Caco-2 (cell line): ENCODE measurements at places on chromosomes 1 and 21.
A peak's percentile ranks its signal among the peaks of the same experiment; 100 is the strongest.

DNA sequence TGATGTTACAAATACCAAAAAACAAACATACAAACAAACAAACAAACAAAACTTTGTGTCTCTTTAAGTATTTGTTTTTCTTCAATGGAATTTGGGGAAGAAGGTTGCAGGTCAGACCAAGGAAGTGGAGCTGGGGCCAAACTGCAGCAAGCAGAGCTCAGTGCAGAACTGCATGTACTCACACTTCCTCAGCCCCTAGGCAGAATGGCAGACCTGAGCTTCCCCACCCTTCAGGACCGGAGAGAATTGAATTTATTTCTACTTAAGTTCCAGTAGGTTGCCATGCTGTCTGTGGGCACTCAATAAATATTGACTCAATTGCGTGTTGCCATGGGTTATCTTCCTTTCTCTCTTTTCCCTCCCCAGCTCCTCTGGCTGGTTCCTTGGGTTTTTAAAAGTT, 173.6 kb downstream of the PTGER3 start:
- DNase-seq, result no peak

DNA sequence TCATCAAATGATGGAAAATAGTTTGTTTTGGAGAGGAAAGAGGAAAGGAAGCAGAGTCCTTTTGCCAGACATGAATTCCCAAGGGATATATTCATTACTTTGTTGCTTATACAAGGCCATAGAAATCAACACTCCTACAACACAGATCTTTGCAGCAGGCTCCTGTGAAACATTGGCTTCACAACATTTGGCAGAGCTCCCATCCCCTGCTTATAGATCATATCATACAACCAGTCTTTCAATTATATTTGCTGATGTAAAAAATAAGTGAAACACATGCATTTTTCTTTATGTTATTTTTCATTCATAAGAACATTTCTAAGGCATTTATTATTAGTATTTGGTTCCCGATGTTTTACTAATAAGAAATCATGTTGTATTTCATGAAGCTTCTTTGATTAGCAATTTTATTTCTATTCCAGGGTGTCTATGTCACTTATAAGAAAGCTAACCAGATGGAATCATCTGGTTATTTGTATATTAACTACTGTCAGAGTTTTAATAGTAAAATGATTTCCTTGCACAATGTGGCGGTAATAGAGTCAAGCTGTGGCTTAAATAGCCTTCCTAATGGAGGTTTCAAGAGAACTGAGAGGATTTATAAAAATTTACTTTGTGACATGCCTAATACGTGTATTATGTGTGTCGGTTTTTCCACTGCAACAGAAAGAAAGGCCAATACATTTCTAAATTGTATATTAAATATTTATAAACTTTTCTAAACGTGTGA, 470.3 kb upstream of the NCAM2 start:
- DNase-seq, result no peak

GRCh38 chr1:93668121-93668520, 13.5 kb downstream of the BCAR3 start:
- DNase-seq, result no peak

DNA sequence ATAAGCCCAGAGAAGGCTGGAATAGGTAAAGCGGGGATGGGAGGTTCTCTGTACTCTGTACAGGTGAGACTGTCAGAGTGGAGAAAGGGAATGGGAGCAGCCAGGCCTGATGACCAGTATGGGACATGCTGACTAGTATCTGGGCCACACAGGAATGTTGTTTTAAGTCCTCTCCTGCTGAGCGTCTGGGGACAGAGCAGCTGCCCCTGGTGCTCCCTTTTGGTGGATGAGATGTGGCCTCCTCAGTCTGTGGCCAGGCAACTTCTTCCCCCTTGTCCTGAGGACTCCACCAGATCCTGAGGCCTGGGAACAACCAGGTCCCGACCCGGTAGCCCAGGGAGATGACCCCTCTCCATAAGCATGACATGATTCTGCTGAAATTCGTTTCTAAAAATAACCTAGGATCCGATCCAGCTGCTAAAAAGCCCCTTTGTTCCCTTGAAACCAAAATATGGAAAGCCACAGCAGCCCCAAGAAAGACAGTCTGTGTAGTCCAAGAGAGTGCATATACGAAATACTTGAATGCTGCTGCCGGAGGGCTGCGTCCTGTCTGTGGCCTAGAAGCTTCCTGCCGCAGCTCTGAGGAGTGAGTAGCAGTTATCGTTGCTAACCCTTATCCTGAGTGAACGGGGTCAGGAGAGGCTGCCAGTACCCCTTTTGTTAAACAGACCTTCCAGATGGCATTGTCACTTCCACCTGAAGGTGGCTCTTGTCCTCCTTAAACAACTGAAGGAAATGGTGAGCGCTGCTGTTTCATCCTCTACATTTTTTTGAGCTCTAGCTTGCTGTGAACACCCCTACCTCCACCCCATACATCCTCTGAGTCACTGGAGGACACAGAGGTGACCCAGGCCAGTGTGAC, 47.1 kb downstream of the ATP2B4 start:
- peak; percentile 47 for DNase-seq

DNA sequence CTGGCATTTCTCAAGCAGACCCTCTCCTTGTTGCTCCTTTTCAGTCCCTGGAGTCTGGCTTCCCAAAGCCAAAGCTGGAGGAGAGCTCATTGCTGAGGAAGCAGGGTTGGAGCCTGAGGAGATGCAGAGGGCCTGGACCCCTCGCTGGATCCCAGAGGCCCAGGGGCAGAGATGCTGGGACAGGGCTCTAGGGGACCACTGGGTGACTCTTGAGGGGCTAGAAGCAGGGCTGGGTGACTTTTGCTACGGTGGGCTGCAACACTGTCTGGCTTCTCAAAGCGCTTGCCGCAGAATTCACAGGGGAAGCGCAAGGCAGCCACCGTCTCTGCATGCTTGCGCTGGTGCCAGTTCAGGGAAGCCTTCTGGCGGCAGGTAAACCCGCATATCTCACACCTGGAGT, 8.8 kb downstream of the ZNF692 start:
- DNase-seq, result no peak

DNA sequence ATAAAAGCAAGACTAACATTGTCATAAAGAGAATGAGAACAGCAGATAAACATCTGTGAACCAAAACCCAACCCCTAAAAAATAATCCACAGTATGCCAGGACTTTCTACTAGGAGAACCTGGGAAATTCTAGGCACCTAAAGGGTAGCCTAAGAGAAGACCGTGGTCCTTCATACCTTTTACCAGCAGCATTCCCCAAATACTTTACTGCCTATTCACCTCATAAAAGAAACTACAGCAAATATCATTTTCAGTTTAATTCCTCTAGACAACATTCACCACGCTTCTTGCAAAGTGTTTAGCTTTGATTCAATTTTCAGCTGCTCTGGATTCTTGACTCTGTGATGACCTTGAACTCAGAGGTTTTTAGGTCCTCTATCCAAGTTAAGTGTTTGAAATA, 1180.7 kb upstream of the B3GALT2 start:
- DNase-seq, result no peak

DNA sequence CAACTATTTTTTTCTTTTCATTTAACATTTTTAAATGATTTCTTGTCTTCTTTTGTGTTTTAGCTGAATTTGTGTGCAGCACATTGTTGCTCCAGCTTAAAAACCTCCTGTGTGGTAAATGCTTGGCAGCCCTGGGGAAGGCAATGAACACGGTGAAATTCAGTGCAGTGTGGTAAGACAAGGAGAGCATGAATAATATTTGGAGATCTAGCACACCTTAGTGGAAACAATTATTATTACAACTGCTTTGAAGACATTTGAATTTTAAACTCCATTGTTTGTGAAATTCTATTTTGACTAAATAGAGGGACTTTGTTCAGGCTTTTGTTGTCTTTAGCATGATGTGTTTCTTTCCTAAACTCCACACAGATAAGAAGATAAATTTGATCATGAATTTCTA, 242.6 kb upstream of the CXADR start:
- no peak for DNase-seq

- peak; percentile 55 for DNase-seq
Observed at GRCh38 chr1:211344152-211344618, 17.6 kb downstream of the TRAF5 start.

- DNase-seq, result no peak
Observed at GRCh38 chr1:246110343-246111219, 396.5 kb downstream of the SMYD3 start.

- peak; percentile 42 for DNase-seq
Observed at GRCh38 chr21:20971296-20971921, 26.8 kb upstream of the NCAM2 start.

GRCh38 chr1:54069791-54070170, 16.4 kb downstream of the TCEANC2 start:
- no peak for DNase-seq

DNA sequence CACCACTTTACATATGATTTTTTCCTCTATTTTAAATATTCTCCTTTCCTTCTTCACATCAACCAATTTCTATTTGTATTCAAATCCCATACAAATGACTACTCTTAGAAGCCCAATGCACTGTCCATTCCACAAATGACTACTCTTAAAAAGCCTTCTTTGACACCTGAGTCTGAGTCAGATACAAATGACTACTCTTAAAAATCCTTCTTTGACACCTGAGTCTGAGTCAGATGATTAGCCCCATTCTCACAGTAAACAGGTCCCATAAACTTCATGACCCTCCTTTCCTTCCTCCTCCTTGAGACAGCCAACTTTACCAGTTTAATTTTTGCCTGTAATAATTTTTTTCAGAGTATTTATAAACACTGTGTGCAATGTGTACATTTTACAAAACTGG, 231.3 kb upstream of the USP25 start:
- no peak for DNase-seq

- no peak for DNase-seq
Observed at GRCh38 chr1:44034976-44035716, 3.9 kb upstream of the SLC6A9 start.

GRCh38 chr1:202798792-202799331, 9.4 kb downstream of the KDM5B start:
- no peak for DNase-seq

DNA sequence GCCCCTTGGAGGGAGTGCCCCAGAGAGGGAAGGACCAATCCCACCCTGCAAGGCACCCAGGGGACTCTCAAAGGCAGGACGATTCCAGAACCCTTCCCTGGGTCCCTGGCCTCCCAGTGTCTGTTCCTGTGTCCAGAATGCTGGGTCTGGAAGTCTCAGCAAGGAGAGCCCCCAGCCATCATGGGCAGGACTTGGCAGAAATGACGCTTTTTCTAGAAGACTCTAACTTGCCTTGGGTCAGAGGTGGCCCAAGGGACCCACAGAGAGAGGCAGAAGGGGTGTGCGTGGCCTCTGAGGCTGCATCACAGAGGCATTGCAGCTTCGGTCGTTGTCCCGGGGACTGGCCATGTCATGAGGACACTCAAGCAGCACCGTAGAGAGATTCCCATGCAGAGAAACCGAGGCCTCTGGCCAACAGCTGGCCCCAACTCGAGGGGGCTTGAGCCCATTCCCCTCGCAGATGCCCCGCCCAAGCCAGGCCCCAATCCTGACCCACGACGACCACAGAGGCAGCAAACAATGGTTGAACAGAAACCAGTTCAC, 57.8 kb downstream of the WNT9A start:
- DNase-seq, result peak; percentile 26

GRCh38 chr1:208160259-208160819, 83.8 kb downstream of the PLXNA2 start:
- DNase-seq, result no peak

- DNase-seq, result no peak
Observed at GRCh38 chr1:231355171-231355570, 17.1 kb downstream of the SPRTN start.

DNA sequence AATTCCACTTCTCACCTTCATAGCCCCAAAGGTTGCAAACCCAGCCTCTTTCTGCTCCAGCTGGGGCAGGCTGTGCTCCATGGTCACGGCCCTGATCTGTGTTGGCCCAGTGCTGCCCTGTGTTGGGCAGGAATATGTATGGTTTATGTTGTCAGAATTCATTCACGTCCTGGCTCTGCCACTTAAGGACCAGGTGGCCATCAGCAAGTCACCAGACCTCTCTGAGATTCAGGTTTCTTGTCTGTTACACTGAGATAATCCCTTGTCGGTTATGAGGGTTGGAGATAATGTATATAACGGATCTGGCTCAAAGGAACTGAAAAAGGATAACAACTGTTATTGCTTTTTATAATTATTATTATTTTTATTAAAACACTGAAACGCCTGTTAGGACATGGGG, 39.1 kb upstream of the SELENON start:
- no peak for DNase-seq

GRCh38 chr1:219189021-219189824, 15.5 kb downstream of the LYPLAL1 start:
- no peak for DNase-seq

GRCh38 chr21:42130441-42130840, 59.3 kb downstream of the UMODL1 start:
- no peak for DNase-seq

DNA sequence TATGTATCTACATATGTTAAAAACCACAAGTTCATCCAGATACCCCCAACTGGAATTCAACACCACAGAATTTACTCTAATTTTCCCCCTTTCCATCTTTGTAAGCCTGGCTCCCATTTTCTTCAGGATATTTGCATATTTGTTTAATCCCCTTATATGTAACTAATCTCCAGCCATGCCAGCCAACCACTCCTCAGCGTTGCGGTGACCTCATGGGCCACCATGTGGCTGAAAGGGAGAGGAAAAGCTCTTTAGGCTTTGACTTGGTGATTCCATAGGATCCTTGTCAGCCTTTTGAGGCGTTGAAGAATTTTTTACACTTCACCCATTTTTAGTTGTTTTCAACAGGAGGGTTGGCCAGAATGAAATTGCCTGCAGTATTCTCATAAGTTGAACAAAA, 10.0 kb downstream of the CLDN19 start:
- DNase-seq, result no peak

DNA sequence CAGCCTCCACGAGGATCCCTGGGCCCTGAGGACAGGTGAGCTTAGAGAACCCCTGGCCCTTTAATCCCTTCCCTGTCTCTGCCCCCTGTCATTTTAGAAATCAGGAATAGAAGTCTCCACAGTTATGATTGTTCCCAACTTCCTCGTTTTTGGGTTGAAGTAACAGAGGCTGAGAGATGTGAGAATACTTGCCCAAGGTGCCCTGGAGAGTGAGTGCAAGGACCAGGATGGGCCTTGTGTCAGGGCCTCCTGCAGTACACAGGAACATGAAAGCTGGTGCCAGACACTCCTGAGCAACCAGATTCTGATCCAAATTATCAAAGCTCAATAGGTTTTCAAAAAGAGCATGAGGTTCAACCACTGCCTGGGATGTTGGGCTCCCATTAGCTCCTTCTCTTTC, 10.1 kb downstream of the HLX start:
- no peak for DNase-seq

DNA sequence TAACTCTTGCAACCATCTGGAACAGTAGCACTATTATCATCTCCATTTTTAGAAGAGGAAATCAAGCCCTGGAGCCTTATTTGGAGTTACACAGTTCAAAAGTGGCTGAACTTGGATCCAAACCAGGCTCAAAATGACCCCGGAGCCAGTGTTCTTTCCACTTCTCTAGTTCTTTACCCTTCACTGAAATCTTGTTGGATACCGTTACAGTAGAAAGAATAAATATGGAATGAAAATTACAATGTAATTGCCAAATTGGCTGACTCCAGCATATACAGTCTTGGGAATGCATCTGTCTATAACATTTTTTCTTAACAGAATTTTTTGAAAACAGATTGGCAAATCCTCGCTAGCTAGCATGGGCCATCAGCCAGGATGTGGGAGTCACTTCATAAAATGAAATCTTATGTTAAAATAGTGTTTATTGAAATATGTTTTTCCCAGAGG, 261.4 kb downstream of the CTH start:
- no peak for DNase-seq
